ENCODE measurements at places on chromosomes 2 and 18.

GRCh38 chr2:67318993-67319481, 78.1 kb upstream of the ETAA1 start:
- DNase-seq = no peak

GRCh38 chr2:189151906-189152305, 27.7 kb downstream of the COL5A2 start:
- no peak for DNase-seq

DNA sequence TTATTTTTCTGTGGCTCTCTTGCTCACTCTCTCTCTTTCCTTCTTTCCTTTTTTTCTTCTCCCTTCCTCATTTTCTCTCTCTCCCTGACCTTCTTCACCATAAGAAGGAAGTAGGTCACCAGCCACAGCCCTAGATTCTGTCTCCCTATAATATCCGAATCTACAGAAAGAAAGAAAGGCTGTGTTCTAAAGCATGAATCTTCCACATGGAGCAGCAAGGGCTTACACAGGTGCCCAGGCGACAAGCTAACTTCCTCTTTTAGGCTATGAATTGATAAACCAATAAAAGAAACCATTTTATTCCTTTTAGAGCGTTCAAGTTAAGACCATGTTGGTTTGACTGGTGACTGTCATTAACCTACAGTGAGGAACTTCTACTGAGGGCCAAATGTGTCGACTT, 49.3 kb downstream of the CACNB4 start:
- DNase-seq = no peak

- no peak for DNase-seq
These were observed 730.2 kb upstream of the SLC39A10 start for GRCh38 chr2:194926873-194927272.

GRCh38 chr2:219465659-219466561, 31.3 kb downstream of the SPEG start:
- DNase-seq = no peak

GRCh38 chr2:166307326-166307725, 68.4 kb downstream of the SCN9A start:
- DNase-seq = no peak
